ENCODE measurements at places on chromosomes 4 and X.

GRCh38 chr4:2646396-2647149, 109.6 kb downstream of the TNIP2 start:
- no peak for DNase-seq

DNA sequence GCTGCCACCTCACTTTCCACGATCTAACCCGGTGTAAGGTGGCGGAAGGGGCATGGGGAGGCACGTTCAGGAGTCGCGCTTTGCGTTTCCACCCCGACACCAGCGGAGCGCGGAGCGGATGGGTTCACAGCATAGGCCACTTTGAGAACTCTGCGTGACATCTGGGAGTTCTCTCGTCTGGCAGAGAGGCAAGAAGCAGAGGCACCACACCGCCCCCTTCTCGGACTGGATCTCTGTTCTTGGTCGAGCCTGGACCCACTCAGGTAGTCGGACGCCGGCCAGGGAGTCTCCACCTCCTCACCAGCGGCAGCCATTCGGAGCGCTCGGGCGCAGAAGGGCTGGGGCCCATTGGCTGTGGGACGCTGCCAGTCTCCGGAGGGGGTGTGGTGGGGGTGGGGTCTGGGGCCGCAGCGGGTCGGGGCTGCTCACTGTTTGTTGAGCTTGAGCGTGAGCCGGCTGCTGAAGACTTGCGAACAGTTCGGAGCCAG, at the start of gene DACH2:
DACH2 (plus strand) TSS at position 428 of the 488 bp plus-strand sequence.
- DNase-seq, result peak; percentile 81

DNA sequence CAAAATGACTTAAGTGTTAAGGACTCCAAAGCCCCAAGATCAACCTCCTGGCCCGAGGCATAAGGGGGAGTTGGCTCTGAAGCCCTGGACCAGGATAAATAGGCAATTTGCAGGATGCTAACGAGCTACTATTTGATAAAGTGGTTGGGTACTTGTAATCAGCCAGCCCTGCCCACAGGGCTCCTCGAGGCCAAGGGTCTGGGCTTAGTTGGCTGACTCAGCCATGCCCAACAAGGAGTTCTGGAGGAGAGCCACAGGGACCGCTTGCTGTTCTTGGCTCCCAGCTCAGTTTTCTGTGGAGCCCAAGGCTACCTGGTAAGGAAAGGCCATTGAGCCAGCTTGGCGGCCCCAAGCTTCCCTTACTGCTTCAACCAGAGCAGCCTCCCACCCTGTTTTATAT, 7.8 kb downstream of the HMGB3 start:
- DNase-seq, result no peak

- no peak for DNase-seq
Observed at GRCh38 chrX:151985531-151985930, 11.1 kb upstream of the GABRE start.

GRCh38 chr4:68466185-68466584, 18.9 kb downstream of the TMPRSS11E start:
- peak; percentile 23 for DNase-seq

GRCh38 chr4:1234811-1235292, 14.1 kb downstream of the CTBP1 start:
- no peak for DNase-seq

GRCh38 chrX:19176901-19177630, 54.8 kb upstream of the ADGRG2 start:
- no peak for DNase-seq

GRCh38 chr4:56050625-56051024, 101.9 kb downstream of the CEP135 start:
- no peak for DNase-seq

- DNase-seq, result peak; percentile 46
Observed at GRCh38 chrX:150692831-150693724, at the start of gene MTMR1. TSS of gene MTMR1 (plus strand) at chrX:150693396. CDS start at chrX:150693531, 135 bp downstream.

- no peak for DNase-seq
Observed at GRCh38 chrX:133586443-133586842, 171.2 kb upstream of the GPC4 start.

DNA sequence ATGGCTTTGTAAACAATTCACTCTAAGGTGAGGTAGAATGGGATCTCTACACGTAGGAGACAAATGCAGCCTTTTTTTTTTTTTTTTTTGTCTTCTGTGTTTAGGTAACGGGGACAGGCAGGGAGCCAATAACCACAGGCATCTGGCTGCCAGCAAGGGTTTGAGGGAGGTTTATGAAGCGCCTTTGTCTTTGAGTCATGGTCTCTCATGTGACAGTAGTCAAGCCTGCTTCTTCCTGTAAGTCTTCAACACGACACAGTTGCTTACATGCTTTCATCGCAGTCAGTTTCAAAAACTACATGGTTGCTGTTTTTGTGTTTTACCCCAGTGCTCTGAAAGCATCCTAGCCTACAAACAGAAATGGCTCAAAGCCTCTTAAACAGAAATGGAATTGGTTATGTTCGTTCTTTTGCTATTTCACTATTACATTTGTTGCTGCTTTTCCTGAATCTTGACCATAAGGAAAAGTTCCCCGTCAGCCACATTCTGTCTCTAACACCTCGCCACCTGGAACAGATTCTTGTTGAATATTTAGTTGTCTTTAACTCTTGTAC, 127.8 kb upstream of the METTL14 start:
- DNase-seq, result peak; percentile 30

DNA sequence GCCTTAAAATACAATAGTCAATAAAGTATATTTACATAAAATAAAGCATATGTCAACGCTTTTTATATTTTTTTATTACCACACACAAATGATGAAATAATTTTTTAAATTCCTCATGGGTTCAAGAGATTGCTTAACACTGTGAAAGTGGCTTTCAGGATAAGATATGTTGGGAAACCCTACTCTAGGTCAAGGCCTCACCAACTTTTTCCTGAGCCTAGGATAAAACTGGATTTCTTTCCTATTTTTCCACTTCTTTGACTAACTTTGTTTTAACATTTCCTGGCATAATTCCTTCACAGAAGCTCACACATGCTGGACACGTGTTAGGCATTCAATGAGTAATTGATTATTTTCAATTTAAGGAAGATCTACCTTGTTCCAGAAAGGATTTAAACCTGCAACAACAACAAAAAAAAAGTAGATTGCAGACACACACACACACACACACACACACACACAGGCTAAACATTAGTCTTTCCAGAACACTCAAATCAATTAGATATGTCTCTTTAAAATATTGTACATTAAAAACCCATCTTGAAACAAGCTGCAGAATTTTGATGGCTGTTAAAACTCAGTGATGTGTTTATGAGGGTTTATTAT, 9.1 kb downstream of the KLB start:
- no peak for DNase-seq

- no peak for DNase-seq
Observed at GRCh38 chr4:35175487-35175886, 1068.8 kb downstream of the ARAP2 start.

DNA sequence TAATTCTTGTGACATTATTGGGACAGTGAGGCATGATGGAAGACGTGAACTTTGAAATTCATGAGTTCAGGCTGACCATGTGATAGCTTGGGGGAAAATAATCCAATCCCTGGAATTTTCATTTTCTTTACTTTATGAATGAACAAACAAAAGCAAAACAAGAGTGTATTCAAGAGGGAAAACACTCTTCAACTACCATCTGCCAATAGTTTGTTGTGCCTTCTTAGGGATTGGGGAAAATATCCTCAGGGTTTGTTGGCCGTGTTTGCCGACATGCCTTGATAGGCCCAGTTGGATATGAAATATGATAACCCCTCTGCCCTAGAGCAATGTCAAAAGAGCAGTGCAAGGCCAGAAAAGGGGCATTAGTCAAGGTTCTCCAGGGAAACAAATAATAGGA, 80.8 kb upstream of the CLNK start:
- no peak for DNase-seq

- DNase-seq, result no peak
Observed at GRCh38 chrX:48736303-48736702, 25.2 kb upstream of the GLOD5 start.

DNA sequence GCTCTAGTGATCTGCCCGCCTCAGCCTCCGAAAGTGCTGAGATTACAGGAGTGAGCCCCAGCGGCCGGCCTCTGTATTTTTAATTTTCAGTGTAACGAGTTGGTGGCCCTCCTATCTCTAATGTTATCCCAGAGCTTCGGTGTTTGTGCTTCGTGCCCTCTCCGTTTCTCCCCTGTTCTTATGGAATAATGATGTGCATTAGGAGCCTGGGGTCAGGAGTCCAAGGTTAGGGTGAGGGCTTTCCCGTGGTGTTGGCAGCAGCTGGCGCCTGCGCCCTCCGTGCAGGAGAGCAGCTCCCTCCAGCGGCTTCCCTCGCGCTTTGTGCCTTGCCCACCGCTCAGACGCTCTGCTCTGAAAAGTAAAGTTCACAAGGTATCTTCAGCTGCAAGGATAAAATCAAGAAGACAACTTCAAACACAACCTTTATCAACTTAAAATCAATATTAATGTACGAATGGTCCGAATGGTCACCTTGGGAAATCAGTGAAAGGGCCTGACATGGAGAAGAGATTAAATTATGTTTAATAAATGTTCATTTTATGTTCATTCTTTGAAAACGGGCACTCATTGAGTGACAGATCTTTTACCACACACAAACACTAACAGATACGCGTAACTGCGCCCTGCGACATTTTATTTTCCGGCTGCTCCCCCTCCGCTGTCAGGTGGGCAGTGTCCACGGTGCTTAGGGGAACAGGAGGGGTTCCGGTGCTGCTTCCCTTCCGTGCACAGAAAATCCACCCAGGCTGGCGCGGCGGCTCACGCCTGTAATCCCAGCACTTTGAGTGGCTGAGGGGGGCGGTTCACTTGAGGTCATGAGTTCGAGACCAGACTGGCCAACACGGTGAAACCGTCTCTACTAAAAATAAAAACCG, 62.4 kb downstream of the TRAPPC11 start:
- DNase-seq, result peak; percentile 82

- no peak for DNase-seq
Observed at GRCh38 chrX:27086237-27086636, 376.9 kb downstream of the PPP4R3C start.

DNA sequence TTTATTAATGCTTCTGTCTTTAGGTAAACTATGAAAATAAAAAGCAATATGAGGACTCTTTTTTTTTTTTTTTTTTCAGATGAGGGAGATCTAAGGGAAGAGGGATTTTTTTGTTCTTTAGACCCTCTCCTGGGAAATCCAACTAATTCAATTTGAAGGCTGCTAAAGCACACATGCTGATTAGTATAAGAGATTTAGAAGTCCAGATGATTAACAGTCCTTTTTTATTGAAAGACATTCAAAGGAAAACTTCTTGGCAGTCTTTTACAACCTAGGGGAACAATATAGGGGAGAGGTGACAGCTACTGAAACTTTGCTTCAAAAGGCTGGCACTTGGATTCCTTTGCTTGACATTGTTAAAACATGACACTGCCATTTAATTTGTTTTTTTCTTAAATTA, 602.5 kb downstream of the RAPGEF2 start:
- DNase-seq, result no peak

DNA sequence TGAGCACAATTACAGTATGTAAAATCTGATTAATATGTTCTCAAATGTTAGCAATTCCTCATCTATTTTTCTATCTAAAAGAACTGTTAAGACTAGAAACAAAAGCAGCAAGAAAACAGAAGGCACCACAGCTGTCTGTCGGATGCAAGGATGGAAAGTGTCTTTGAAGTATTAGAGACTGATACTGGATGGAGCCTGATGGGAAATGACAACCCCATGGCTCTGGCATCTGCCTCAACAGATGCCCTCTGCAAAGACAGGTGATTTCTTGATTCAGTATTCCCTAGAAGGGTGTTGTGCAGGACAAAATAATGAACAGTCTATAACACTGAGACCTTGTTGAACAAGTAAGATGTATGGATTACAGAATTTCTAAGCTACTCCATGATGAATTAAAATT, 19.7 kb downstream of the LRCH2 start:
- DNase-seq, result no peak

- DNase-seq, result no peak
Observed at GRCh38 chrX:51571874-51572273, 46.8 kb downstream of the CENPVL3 start.

- DNase-seq, result no peak
Observed at GRCh38 chrX:139052461-139052860, 340.9 kb upstream of the FGF13 start.

DNA sequence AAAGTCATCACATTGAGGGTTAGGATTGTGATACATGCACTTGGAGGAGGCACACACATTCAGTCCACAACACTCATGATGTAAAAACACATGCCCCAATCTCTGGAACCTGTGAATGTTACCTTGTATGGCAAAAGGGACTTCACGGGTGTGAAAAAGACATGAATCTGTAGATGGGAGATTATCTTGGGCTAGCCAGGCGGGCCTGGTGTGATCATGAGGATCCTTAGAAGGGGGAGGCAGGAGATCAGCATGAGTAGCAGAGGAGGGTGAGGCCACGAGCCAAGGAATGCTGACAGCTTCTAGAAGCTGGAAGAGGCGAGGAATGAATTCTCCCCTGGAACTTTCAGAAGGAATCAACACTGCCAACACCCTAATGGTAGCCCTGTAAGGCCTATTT, 77.5 kb upstream of the ENPP6 start:
- no peak for DNase-seq

DNA sequence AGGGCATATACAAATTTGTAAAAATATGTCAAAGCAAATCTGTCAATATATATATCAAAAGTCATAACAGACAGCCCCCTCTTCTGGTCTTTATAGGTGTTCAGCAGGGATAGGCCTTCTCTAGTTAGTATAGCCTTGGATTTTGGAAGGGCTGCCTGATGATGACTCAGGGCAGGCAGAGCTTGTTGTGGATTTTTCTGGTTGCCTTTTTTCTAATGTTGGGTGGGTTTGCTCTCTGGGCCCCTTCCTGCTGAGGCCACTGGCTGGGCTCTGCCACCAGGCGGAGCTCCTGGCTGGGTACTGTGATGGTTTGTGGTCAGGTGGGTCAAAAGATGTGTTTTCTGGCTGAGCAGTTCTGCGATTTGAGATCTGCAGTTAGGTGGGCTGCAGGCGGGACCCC, 294.2 kb downstream of the GRIA2 start:
- no peak for DNase-seq

GRCh38 chr4:85798012-85798770, 323.2 kb downstream of the ARHGAP24 start:
- DNase-seq, result no peak

- no peak for DNase-seq
Observed at GRCh38 chrX:85109235-85109634, 105.6 kb downstream of the APOOL start.

DNA sequence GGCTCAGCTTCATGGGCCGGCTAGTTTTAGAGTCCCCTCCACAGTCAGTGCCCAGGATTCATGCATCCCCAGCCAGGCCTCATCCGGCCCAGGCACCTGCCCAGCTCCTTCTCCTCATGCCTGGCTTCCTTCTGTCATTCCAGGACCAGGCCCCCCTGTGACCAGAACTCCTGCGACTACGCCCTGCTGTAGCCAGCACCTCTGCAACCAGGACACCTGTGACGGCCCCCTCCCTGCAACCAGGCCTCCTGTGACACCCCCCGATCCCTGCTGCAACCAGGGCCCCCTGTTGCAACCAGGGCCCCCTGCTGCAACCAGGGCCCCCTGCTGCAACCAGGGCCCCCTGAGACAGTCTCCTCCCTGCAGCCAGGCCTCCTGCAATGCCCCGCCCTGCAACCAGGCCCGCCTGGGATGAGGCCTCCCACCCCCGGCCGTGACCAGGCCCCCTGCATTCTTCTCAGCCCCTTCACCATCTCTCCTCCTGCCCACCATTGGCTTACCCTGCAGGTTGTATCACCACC, 46.8 kb downstream of the HTRA3 start:
- DNase-seq, result no peak

All from AG08396 (cell line).